Dermis blood vessel endothelial cell (primary cell): ENCODE measurements at places on chromosomes 3 and 15. TPM values are rescaled to one million over a fixed set of nuclear protein-coding genes. Genes with fewer than 3 reads are reported as not detected.

The SCAANT1 gene
- total RNA-seq: not detected in 2 replicates

The DZIP1L gene
- total RNA-seq: 2.4 and 4.6 TPM in 2 replicates

The ANKRD34C gene
- total RNA-seq: not detected in 2 replicates

The GSK3B gene
- total RNA-seq: 48.0 and 65.3 TPM in 2 replicates

The HDC gene
- not detected in 2 replicates for total RNA-seq

The P2RY14 gene
- not detected in 2 replicates for total RNA-seq

The FETUB gene
- total RNA-seq: not detected in 2 replicates

The MYL3 gene
- 0.14 TPM in 1 of 2 replicates, not detected in the other for total RNA-seq

The SERINC4 gene
- total RNA-seq: not detected in 2 replicates

The CCDC66 gene
- total RNA-seq: 13.4 and 22.6 TPM in 2 replicates

The ISLR gene
- total RNA-seq: 0.17 and 0.79 TPM in 2 replicates

The EPHA3 gene
- total RNA-seq: 0.14 TPM in 1 of 2 replicates, not detected in the other

The HYKK gene
- 1.8 and 3.4 TPM in 2 replicates for total RNA-seq

The TNFAIP8L3 gene
- total RNA-seq: 49.9 and 79.0 TPM in 2 replicates

The PCSK6 gene
- 24.0 and 24.8 TPM in 2 replicates for total RNA-seq

The SLC2A2 gene
- not detected in 2 replicates for total RNA-seq

The LEKR1 gene
- total RNA-seq: 0.14 and 0.17 TPM in 2 replicates

The NDN gene
- total RNA-seq: 11.9 and 40.3 TPM in 2 replicates

The DISP2 gene
- 0.09 and 0.17 TPM in 2 replicates for total RNA-seq

The UROC1 gene
- total RNA-seq: 0.19 TPM in 1 of 2 replicates, not detected in the other

The ACOX2 gene
- total RNA-seq: 0.70 and 1.5 TPM in 2 replicates

The SPTBN5 gene
- total RNA-seq: 3.2 and 11.1 TPM in 2 replicates

The ANKRD63 gene
- total RNA-seq: not detected in 2 replicates

The OR5K2 gene
- not detected in 2 replicates for total RNA-seq

The GPX1 gene
- 434 and 439 TPM in 2 replicates for total RNA-seq

The CCR3 gene
- not detected in 2 replicates for total RNA-seq

The PRICKLE2 gene
- 2.5 and 3.2 TPM in 2 replicates for total RNA-seq

The FAH gene
- total RNA-seq: 5.3 and 10.3 TPM in 2 replicates

The EEF1AKMT4 gene
- total RNA-seq: 3.0 and 4.8 TPM in 2 replicates

The TP63 gene
- not detected in 2 replicates for total RNA-seq

The EXD1 gene
- total RNA-seq: not detected in 2 replicates

The LRRC49 gene
- total RNA-seq: 4.9 and 6.3 TPM in 2 replicates

The MKRN3 gene
- total RNA-seq: 0.34 and 0.88 TPM in 2 replicates

The GREM1 gene
- total RNA-seq: 0.47 and 1.2 TPM in 2 replicates

The LRRC58 gene
- 14.3 and 15.5 TPM in 2 replicates for total RNA-seq

The PAQR9 gene
- total RNA-seq: not detected in 2 replicates

The TRMT10C gene
- total RNA-seq: 30.6 and 36.1 TPM in 2 replicates

The STARD9 gene
- 23.0 and 35.4 TPM in 2 replicates for total RNA-seq

The MLF1 gene
- 6.0 and 7.1 TPM in 2 replicates for total RNA-seq

The KLHL40 gene
- 0.17 TPM in 1 of 2 replicates, not detected in the other for total RNA-seq

The B3GALNT1 gene
- 21.7 and 23.7 TPM in 2 replicates for total RNA-seq

The SLC28A1 gene
- not detected in 2 replicates for total RNA-seq

The CCR9 gene
- total RNA-seq: not detected in 2 replicates

The CPA3 gene
- total RNA-seq: 0.68 TPM in 1 of 2 replicates, not detected in the other

The MORC1 gene
- total RNA-seq: not detected in 2 replicates

The CRYBG3 gene
- 36.9 and 43.2 TPM in 2 replicates for total RNA-seq

The FAM174B gene
- total RNA-seq: 31.1 and 37.7 TPM in 2 replicates

The ENTPD3 gene
- under 0.01 and 0.09 TPM in 2 replicates for total RNA-seq

The MFGE8 gene
- 48.1 and 49.7 TPM in 2 replicates for total RNA-seq

The IL5RA gene
- not detected in 2 replicates for total RNA-seq

The CACNA2D2 gene
- not detected in 2 replicates for total RNA-seq

The CYP1A1 gene
- total RNA-seq: 37.6 and 89.4 TPM in 2 replicates

The GOLGA6D gene
- not detected in 2 replicates for total RNA-seq

The ALDH1A2 gene
- total RNA-seq: 29.4 and 70.9 TPM in 2 replicates

The NDUFB5 gene
- 92.3 and 152 TPM in 2 replicates for total RNA-seq
